ENCODE measurements at places on chromosomes 7 and 10. TPM values are rescaled to one million over a fixed set of nuclear protein-coding genes. Genes with fewer than 3 reads are reported as not detected.

Gene FAM25G
- total RNA-seq = not detected

Gene LFNG
- total RNA-seq = 0.97 TPM

Gene DENND2A
- 30.0 TPM for total RNA-seq

DNA sequence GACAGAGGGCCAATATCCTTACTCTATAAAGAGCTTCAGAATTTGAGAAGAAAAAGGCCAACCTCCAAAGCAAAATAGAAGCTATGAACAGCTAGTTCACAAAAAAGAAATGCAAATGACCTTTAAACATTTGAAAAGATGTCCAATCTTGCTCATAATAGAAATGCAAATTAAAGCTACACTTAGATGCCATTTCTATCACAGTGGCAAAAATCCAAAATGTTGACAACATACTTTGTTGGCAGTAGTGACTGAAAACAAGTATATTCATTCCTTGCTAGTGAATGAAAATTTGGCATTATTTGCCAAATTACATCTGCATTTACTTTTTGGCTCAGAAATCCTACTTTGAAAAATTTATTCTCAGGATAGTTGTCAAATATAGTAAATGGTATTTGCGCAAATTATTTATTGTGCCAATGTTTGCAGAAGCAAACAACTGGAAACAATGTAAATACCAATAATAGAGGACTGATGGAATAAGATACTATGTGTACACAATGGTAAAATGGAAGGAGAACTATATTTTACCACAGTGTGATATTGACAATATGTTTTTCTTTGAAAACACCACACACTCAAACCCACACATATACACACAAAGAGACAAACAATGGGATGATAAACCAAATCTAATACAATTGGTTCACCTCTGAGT is 9.4 kb downstream of the TMEM106B start:
- no peaks in the 10 kb centered on the region for H3K4me1 ChIP-seq
- H3K27ac ChIP-seq = no peak overlapping the region
- DNase-seq = no peak
- no peaks in the 10 kb centered on the region for H3K27me3 ChIP-seq

DNA sequence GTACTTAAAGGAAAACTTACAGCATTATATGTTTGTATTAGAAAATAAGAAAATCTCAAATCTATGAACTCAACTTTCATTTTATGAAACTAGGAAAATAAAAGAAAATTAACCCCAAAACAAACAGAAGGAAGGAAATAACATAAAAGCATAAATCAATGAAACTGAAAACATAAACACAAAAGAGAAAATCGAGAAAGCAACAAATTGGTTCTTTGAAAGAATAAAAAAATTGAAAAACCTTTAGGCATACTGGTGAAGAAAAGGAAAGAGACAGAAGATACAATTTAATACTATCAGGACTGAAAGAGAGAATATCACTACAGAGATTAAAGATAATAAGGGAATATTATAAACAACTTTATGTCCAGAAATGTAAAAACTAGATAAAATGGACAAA is 21.2 kb downstream of the PRTFDC1 start:
- no peak for DNase-seq
- peaks cover 5% of the 10 kb centered on the region for H3K36me3 ChIP-seq
- H3K27me3 ChIP-seq = no peaks in the 10 kb centered on the region

DNA sequence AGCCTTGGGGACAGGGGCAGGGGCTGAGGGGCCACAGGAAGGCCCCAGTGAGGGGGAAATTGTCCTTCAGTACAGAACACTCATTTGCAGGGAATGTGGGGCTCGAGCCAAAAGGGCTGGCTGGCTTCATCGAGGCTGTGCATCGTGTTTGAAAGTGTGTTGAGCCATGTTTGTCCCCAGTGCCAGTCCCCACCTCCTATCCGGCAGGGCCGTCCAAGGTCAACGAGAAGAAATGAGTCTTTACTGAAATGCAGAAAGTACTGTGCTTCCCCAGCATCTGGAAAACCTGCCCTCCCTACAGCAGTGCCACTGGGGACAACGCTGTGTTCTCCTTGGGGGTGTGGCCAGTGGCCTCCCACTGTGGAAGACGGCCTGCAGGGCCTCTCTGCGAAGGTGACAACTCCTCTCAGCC is 214.1 kb downstream of the KLF6 start:
- no peak for DNase-seq
- no peaks in the 10 kb centered on the region for H3K27me3 ChIP-seq
- no peak overlapping the region for H3K27ac ChIP-seq
- no peaks in the 10 kb centered on the region for H3K4me1 ChIP-seq
- no peaks in the 10 kb centered on the region for H3K36me3 ChIP-seq

DNA sequence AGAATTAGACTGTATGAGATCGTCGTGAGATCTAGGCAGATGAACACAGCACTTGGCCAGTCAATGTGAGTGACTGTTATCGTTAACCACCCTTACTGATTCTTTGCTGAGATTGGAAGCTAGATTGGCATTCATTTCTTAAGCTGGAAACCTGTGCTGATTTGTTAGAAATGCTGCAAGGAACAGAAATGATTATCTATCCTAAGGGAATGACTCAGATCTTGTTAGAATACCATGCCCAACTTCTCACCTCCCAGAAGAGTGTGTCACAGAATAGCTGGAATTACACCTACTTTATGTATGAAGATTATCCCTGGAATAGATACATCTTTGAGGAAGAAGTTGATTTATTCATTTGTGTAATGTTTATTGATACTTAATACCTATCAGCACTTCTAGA is 275.2 kb downstream of the AUTS2 start:
- no peak overlapping the region for H3K27ac ChIP-seq
- no peaks in the 10 kb centered on the region for H3K27me3 ChIP-seq
- no peaks in the 10 kb centered on the region for H3K36me3 ChIP-seq
- H3K4me1 ChIP-seq = no peaks in the 10 kb centered on the region
- no peak for DNase-seq

- no peak overlapping the region for H3K27ac ChIP-seq
- H3K4me1 ChIP-seq = no peaks in the 10 kb centered on the region
- no peaks in the 10 kb centered on the region for H3K36me3 ChIP-seq
- no peak for DNase-seq
- H3K4me3 ChIP-seq = no peak overlapping the region
Measured at GRCh38 chr7:128066858-128067257, 35.6 kb upstream of the LRRC4 start.

- H3K27ac ChIP-seq = peak overlapping the region; percentile 81
- peaks cover 48% of the 10 kb centered on the region for H3K4me1 ChIP-seq
- no peaks in the 10 kb centered on the region for H3K27me3 ChIP-seq
Measured at GRCh38 chr7:134919240-134919641, 67.1 kb upstream of the AGBL3 start.

DNA sequence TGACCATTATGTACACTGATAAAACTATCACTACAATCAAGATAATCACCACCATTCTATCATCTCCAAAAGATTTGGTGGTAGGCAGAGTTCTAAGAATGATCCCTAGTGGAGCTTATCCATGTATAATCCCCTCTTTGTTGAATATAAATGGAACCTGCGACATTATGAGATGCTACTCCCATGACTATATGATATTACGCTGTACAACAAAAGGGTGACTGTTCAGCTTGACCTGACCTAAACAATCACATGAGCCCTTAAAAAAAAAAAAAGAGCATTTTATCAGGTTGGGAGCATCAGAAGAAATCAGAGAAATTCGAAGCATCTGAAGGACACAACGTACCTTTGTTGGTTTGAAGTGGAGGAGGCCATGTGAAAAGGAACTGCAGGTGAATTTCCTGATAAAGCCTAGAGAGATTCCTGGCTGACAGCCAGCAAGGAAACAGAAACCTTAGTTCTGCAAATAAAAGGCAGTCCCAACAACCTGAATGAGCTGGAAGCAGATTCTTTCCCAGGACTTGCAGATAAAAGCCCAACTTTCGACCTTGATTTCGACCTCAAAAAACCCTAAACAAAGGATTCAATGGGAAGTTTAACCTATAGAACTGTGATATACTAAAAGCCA is 270.7 kb downstream of the ADRA2A start:
- H3K4me3 ChIP-seq = no peak overlapping the region
- H3K4me1 ChIP-seq = no peaks in the 10 kb centered on the region
- H3K27me3 ChIP-seq = peaks cover 26% of the 10 kb centered on the region
- no peak for DNase-seq
- H3K27ac ChIP-seq = no peak overlapping the region
- H3K36me3 ChIP-seq = no peaks in the 10 kb centered on the region

DNA sequence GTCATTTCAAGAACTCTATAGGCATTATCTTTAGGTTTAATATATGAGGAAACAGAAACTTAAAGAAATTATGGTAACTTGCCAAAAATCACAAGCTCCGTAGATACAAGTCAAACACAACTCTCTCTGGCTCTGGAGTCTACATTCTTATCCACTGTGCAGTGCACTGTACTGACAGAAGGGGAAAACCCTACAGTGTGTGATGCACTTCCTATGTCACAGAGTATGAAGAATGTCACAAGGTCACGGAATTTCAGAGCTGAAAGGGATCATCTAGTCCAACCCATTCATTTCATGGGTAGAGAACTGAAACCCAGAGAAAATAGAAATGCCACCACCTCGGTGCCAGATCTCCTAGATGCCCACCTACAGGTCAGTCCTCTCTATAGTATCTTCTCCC is 86.1 kb downstream of the LRRTM3 start:
- no peaks in the 10 kb centered on the region for H3K36me3 ChIP-seq
- H3K4me1 ChIP-seq = no peaks in the 10 kb centered on the region
- no peak overlapping the region for H3K27ac ChIP-seq
- no peaks in the 10 kb centered on the region for H3K27me3 ChIP-seq

DNA sequence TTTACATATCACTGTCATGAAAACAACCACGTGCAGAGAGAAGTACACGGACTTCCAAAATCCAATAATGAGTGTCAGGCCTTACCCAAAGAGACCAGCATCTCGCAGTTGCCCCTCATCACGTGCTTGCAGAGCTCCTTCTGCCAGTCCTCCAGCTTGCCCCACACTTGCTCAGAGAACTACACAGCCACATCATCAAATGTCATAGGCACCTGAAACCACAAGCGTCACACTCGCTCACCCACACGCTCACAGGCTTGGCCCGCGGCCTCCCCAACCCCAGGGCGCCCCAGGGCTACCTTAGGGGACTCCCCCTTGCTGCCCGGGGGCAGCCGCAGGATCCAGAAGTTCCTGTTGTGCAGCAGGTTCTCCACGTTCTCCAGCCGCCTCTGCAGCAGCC is 123.4 kb upstream of the ZNF746 start:
- no peak overlapping the region for H3K4me3 ChIP-seq
- H3K27ac ChIP-seq = no peak overlapping the region
- H3K27me3 ChIP-seq = no peaks in the 10 kb centered on the region

All from SJSA1 (cell line).